Central memory CD4-positive, alpha-beta T cell (primary cell): ENCODE measurements at places on chromosomes 6 and 20.

DNA sequence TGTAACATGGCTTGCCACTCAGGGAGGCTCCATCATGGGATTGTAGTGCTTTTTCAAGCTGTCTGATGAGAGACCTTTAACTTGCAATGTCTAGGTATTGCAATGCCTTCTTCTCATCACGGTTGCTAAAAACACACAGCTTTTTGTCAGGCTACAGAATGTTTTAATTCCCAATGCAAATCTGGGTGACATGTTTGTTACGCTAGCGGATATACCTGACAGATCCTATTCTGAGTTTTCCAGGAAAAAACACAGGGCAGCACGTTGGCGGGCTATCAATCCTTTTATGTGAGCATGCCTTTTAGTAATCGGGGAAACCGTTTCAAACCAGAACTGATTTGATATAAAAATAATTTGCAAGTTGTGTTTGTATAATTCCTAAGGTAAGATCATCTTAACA is 577.2 kb upstream of the MAP3K7 start:
- no peak for DNase-seq

DNA sequence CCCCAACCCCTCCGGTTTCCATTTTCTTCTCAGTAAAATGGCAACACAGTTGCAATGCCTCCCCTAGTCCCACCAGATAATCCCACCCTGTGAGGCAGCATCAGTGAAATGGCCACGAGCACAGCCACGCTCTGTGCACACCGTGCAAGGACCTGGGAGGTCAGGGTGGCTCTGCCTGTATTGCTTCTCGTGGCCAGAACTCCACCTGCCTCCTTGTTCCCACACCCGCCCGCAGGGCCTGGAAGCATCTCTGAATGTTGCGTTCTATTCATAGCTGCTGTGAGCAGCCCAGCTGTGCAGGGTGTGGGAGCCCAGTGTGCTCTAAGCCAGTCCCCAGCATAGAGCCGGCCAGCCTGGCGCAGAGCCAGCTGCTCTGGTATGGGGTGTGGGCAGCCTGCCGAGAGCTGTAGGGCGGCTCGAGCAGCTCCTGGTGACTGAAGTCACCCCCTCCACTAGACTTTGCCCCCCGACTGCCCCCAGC is 161.1 kb downstream of the DLL1 start:
- no peak for DNase-seq

GRCh38 chr6:159074120-159074684 is 29.4 kb upstream of the TAGAP start:
- DNase-seq: no peak

DNA sequence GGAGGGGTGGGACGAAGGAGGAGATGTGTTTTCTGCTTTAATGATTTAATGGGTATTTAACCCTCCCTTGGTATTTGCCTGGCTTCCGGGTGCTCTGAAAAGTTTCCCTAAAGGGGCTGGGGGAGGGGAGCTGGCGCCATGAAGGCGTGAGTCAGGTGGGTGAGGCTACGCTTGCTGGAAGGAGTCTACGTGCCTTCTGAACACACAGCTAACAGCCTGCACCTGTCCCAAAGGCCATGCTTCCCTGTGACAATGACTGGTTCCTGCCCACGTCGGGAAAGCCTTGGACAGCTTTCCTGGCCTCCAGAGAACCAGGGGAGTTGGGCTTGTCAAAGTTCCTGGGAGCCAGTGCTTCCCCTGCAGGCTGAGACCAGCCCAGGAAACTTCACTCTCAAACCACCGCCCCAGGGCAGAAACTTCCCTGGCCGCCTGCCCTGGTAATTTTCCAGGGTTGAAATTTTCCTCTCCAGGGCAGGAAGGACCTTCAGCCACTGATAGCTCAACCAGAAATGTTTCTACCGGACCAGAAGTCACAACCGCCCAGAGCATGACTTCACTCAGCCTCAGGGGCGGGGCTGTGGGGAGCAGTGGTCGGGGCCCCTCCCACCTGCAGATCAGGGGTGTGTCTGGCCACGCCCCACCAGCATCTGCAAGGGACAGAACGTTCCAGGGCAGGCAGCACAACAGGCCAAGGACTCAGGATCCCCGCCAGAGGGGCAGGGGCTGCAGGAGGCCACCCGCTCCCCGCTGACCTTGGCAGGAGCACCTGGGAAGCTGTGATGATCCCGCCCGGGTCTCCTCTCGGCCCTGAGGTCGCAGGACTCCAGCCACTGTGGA is 18.6 kb upstream of the SLCO4A1 start:
- peak; percentile 46 for DNase-seq

DNA sequence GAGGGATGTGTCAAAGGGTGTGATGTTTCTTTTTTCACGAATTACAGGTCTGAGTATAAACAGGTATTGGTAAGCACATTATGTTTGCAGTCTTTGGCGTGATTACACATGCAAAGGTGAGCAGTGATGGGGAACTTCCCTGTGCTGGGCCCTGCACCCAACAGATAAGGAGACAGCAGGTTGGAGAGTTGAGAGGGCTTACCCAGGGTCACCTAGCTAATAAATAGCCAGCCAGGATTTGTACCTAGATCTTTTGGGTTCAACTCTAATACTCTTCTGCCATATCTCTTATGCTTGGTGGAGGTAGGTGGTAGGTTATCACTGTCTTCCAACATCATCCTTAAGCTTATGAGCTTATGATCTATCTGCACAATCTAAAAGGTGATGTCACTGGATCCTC is 46.5 kb downstream of the AFG1L start:
- DNase-seq: no peak

DNA sequence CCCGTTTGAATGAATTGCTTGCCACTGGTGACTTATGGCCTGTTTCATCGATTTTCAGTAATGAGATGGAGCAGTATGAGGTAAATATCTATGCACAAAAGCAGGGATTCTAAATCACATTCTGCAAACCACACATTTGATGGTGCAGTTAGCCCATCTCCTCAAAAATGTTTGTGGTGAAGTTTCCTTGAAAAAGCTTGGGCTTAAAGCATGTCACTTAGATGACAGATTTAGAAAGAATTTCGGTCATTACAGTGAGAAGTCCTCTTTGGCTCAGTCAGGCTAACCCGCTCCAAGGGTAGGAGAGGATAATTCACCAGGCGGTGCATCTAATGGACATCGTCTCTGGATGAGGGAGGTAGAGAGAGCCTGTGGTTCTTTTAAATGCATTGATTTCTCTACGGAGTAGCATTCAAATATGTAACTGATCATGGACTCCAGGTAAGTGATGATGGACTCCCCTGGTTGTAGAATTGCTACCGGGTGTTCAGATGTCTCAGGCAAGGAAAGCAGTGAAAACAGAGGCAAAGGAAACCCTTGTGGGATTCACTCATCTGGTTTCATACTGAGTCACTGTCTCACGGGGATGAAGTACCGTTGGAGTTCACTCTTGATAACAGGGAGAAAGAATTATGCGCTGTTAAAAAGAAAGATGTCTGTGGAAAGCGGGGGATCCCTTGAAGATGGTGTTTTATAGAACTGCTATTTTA is 65.3 kb downstream of the AIG1 start:
- DNase-seq: no peak

DNA sequence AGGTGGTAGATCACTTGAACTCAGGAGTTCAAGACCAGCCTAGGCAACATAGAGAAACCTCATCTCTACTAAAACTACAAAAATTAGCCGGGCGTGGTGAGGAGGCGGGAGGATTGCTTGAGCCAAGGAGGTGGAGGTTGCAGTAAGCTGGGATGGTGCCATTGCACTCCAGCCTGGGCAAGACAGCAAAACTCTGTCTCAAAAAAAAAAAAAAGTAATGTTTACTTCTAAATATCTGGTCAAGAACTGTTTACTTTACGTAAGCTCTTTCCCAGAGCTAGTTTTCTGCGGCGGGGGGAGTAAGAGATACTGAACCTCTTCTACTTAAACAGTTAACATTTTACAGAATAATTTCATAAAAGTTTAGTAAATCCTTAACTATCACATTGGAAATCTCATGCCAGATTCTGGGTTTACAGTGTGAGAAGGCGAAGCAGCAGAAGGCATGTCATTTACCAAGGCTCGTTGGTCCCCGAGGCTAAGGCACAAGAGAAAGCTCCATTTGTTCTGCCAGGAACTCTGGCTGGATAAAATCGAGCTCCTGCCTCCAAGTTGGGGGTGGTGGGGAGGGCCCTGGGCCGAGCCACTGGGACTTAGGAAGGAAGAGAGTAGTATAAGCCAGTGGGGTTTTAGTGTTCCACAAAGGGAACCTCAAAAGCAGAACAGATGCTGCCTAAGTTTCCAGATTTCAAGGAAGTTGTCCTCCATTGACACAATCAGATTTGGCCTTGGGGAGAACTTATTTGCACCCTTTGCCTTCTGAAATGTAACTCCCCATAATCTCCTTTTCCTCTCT is 41.7 kb downstream of the ARFGEF2 start:
- no peak for DNase-seq

DNA sequence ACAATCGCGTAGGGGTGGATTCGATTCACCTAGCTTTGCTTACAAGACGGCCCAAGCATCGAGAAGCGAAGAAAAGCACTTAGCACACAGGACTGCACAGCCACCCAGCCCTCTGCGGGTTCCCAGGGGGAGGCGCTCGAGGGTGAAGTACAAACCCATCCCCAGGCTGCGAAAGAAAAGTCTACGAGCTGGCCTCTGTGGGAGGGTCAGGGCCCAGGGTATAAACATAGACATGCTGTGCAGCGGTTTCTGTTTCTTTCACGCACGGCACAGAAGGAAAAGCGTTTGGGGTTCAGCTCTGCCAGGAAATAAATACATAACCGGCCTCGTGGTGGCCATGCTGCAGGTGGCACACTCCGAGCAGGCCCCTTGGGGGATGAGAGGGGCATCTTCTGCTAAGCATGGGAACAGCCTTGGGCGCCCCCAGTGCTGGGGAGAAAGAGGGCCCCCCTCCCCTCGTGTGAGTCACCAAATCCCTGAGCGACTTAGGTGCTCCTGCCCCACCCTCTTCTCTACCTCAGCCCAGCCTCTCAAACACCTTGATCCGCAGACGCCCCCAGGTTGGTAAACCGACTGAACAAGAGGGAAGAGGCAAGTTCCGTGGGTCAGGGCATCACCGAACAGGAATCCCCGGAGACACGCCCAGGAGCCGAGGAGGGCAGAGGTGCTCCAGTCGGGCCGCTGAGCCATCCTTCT is 91.6 kb upstream of the RIPOR2 start:
- peak; percentile 81 for DNase-seq
